ENCODE measurements at places on chromosomes 4 and X.

DNA sequence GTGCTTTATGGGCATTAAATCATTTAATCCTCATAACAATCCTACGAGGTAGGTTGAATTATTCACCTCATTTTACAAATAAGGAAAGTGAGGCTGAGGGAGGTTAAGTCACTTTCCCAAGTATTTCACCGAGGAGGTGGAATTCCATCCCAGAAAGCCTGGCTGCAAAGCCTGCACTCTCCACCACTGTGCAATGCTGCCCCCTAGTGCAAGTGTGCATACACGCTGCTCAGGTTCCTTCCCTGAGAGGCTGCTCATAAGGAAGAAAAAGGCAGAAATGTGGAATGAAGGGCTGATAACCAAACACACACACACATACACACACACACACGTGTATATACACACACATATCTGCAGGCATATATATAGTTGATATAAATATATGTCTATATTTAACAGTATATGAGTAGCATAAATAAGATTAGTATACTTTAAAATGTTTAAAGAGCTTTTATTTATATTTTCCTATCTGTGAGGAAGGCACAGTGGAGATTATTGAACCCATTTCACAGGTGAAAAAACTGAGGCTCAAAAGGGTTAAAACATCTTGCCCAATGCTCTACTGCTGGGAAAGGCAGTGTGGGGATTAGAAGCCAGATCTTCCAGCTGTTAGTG, 714.5 kb upstream of the TENM3 start:
- no peak for DNase-seq

GRCh38 chr4:152672206-152673092, 7.3 kb downstream of the TMEM154 start:
- no peak for DNase-seq

DNA sequence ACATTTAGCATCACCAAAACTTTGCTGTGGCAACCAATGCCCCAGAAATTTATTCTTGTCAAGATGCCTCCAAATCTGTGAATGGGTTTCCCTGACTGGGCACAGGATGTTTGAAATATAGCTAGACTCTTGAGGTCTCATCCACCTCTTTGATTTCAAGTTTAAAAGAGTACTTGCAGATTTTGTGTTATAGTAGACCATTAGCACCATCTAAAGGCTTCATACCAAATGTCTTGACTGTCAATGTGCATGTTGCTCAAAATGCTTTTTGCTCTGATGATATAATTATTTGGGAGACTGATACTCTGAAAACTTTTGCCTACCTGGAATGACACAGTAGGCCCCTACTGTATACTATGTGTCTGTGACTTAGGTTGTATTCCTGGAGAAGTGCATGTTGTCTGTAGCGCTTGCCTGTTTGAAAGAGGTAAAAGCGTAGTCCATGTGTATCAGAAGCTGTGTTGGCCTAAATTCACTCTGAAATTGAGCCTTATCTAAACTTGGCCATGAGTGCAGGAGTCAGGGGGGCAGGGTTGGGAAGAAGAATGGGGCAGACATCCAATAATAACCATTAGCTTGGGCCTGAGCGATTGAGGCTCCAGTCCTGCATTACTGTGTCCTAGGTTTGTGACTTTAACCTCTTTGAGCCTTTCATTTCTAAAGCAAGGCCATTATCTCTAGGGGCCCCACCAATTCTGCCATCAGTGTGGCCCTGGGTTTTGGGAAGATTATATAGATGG, 33.8 kb downstream of the NDP start:
- DNase-seq, result no peak

DNA sequence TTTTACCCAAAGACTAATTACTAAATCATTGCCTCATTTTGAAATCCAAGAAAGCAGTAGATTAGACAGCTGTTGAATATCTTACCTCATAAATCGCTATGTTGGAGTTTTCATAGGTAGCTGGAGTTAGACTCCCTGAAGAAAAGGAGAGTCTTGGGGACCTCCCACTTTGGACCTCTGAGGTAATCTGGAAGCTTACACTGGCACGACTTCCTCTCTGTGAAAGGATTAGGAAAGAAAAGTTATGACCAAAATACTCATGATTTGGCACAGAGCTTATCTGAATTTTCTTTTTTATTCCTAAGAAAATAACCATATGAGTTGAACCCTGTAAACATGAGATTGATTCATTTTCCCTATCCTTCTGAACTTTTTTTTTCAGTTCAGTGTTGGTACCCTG, 40.6 kb downstream of the GUCY2F start:
- DNase-seq, result no peak

GRCh38 chr4:114890773-114891172, 222.6 kb downstream of the NDST4 start:
- DNase-seq, result no peak

GRCh38 chr4:165553221-165553810, 174.5 kb downstream of the CPE start:
- no peak for DNase-seq

- no peak for DNase-seq
Measured at GRCh38 chr4:80963051-80963450, 67.5 kb upstream of the BMP3 start.

- no peak for DNase-seq
Measured at GRCh38 chr4:38125816-38126215, 165.6 kb downstream of the PTTG2 start.

- DNase-seq, result no peak
Measured at GRCh38 chr4:76203541-76203940, 10.1 kb downstream of the SCARB2 start.

DNA sequence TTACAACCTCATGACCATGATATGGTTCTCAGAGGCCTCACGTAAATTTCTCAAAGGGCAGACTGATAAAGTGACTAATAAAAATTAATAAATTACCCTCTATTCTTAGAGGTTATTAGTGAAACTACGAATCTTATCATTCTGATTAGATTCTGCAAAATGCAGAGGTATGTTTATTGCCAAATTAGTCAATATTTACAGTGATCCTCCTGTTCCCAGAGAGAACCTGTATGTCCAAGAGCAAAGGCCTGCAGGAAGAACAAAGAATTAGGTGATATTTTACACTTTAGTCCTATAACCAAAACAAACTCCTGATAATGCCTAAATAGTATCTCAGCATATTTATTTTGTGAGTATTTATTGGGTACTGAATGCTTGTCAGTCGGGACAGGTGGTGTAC, 58.1 kb downstream of the FAM13A start:
- DNase-seq, result no peak

DNA sequence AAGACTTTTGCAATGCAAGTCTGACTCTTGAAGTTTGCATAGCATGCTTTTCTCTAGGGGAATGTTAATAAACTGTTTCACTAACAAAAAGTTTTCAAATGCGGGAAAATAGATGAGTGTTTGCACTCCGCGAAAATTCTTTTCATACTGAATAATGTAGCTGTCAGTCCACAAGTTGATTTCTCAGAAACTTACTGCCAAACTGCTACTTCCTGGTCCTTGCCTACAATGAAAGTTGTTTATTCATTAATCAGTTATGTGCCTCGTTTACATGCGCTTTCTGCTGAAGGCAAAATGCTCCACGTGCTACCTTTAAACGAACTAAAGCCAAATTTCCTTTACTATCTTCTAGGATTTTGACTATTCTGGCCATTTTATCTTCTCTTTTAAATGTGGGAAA, 166.2 kb downstream of the MAGEB17 start:
- no peak for DNase-seq

DNA sequence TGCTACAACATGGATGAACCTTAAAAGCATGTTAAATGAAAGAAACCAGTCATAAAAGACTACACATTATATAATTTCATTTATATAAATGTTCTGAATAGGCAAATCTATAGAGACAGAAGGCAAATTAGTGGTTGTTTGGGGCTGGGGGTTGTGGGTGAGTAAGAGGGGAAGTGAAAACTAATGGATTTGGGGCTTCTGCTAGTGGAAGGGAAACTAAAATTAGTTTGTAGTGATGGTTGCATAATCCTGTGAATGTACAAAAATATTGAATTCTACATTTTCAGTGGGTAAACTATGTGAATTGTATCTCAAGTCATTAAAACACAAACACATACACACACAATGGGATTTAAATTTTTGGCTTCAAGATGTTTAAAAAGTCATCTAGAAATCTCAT, 25.4 kb upstream of the LIMCH1 start:
- no peak for DNase-seq
